Sigmoid colon (tissue), 7 donors: ENCODE measurements at places on chromosomes 12 and 14.
A peak's percentile ranks its signal among the peaks of the same experiment; 100 is the strongest.

- DNase-seq: no peak
- H3K27ac ChIP-seq: no peak overlapping the region
- no peaks in the 10 kb centered on the region for H3K36me3 ChIP-seq
- H3K27me3 ChIP-seq: no peaks in the 10 kb centered on the region
- no peak overlapping the region for H3K4me3 ChIP-seq
These were observed 33.6 kb upstream of the TMX1 start for GRCh38 chr14:51206462-51206861.

DNA sequence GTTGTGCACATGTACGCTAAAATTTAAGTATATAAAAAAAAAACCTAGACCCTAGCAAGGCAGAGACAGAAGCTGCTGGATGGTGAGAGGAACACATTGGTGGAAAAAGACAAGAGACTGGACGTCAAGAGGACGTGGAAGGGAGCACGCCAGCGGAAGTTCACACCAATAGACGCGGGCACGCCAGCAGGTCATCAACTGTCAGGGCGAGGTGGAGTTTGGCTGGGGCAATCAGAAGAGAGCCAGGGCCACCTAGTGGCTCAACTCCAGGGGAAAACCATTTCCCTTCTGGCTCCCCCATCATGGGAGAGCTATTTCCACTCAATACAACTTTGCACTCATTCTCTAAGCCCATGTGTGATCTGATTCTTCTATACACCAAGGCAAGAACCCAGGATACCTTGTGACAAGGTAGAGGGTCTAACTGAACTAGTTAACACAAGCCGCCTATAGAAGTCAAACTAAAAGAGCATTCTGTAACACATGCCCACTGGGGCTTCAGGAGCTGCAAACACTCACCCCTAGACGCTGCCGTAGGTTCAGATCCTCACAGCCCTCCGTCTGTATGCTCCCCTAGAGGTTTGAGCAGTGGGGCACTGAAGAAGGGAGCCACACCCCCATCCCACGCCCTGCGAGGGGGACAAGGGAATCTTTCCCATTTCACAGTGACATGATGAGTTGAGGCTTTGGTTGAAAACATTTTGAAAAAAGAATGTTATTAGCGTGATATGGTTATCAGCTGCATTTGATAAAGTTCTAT lies 702.7 kb downstream of the TMTC2 start:
- no peaks in the 10 kb centered on the region for H3K36me3 ChIP-seq
- no peak for DNase-seq
- no peaks in the 10 kb centered on the region for H3K27me3 ChIP-seq
- H3K4me3 ChIP-seq: no peak overlapping the region
- no peak overlapping the region for H3K27ac ChIP-seq

DNA sequence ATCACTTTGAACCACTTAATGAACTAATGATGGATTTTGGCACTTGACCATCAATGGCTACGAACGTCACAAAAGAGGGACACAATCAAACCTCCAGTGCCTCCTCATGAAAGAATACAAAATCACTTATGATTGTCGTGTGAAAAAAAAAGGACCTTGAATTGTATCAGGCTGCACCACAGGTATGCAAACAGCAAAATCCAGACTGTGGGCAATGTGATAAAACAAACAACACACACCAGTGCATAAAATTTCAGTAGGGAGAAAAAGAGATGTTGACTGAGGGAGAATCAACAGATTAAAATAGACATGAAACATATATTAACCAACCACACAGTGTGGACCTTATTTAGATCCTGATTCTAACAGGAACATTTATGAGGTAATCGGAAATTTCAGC lies 2.6 kb downstream of the TSPAN8 start:
- H3K27ac ChIP-seq: no peak overlapping the region
- no peak for DNase-seq
- no peaks in the 10 kb centered on the region for H3K36me3 ChIP-seq

- peaks cover 6% of the 10 kb centered on the region for H3K36me3 ChIP-seq
- no peak overlapping the region for H3K4me3 ChIP-seq
- no peak overlapping the region for H3K27ac ChIP-seq
- no peaks in the 10 kb centered on the region for H3K27me3 ChIP-seq
These were observed 46.9 kb downstream of the C14orf132 start for GRCh38 chr14:96086032-96086431.

DNA sequence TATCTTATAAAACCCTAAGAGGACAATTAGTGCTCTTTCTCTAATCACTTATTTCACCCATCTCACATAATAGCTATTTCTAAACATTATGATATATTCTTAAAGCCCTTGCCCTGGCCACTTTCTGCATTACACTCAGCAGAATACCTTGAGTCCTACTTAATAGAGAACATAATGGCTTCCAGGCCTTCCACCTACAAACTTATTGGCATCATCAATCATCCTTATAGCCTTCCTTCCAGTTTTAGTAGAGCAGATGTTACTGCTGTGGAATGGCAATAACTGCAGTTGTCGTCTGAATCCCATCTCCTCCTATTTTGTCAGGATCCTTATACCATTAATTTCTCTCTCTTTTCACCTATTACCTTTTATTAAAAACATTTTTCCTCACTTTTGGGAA lies 1127.4 kb downstream of the LRFN5 start:
- no peak overlapping the region for H3K4me3 ChIP-seq
- no peaks in the 10 kb centered on the region for H3K4me1 ChIP-seq
- H3K36me3 ChIP-seq: no peaks in the 10 kb centered on the region
- H3K27me3 ChIP-seq: no peaks in the 10 kb centered on the region

DNA sequence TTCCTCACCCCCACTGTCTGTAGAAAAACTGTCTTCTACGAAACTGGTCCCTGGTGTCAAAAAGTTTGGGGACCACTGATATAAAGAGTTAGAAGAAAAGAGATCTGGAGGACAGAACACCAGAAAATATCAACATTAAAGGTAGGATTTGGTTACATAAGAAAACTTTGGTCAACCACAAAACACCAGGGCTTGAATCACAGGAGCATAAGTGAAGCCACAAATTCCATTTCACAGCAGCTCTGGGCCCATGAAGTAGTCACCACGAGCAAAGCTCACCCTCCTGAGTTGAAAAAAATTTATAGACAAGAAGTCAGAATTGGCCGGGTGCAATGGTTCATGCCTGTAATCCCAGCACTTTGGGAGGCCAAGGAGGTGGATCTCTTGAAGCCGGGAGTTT lies 19.4 kb downstream of the RALGAPA1 start:
- no peaks in the 10 kb centered on the region for H3K4me1 ChIP-seq
- no peak overlapping the region for H3K4me3 ChIP-seq
- no peaks in the 10 kb centered on the region for H3K36me3 ChIP-seq
- no peak overlapping the region for H3K27ac ChIP-seq
- no peak for DNase-seq
- no peaks in the 10 kb centered on the region for H3K27me3 ChIP-seq

GRCh38 chr14:81557146-81557545 lies 23.5 kb upstream of the SEL1L start:
- no peaks in the 10 kb centered on the region for H3K36me3 ChIP-seq
- H3K27ac ChIP-seq: no peak overlapping the region
- H3K4me1 ChIP-seq: no peaks in the 10 kb centered on the region

GRCh38 chr12:100567945-100568344 lies 5.5 kb upstream of the GAS2L3 start:
- DNase-seq: no peak
- no peaks in the 10 kb centered on the region for H3K36me3 ChIP-seq
- H3K4me3 ChIP-seq: no peak overlapping the region
- no peaks in the 10 kb centered on the region for H3K4me1 ChIP-seq
- H3K27me3 ChIP-seq: no peaks in the 10 kb centered on the region

DNA sequence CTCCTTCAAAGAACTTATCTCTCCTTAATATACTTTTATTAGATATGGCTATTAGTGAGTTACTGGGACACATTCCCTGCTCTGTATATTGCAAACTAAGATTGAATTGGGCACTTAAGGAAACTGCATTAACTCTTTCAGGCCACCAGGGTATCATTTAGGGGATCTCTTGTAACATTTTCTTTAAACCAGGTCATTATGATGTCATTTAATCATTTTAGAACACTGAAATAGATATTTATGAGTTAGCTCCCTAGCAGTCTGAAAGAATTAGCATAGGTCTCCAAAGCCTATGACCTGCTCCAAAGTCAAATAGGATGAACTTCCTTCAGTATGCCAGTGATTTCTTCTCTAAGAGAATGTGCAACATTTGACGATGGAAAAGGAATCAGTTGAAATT lies 506.9 kb downstream of the FOXG1 start:
- no peaks in the 10 kb centered on the region for H3K4me1 ChIP-seq
- DNase-seq: no peak
- no peak overlapping the region for H3K4me3 ChIP-seq

DNA sequence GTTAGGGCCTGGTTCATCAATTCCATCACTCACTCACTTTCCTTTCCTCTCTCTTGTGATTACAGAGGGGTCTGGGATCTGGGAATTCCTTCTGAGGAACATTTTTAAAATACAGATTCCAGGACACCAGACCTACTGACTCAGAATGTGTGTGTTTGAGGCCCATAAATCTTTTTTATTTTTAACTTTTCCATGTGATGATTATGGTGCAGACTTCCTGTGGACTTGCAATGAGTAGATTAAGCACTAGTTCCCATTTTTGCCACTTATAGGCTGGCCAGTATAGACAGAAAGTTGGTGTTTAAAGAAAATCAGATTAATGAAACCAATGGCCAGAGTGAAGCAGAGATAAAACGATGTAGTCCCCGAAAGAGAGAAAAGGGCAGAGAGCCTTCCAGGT lies 28.1 kb downstream of the SLC41A2 start:
- H3K36me3 ChIP-seq: no peaks in the 10 kb centered on the region
- no peak overlapping the region for H3K27ac ChIP-seq
- no peak overlapping the region for H3K4me3 ChIP-seq

DNA sequence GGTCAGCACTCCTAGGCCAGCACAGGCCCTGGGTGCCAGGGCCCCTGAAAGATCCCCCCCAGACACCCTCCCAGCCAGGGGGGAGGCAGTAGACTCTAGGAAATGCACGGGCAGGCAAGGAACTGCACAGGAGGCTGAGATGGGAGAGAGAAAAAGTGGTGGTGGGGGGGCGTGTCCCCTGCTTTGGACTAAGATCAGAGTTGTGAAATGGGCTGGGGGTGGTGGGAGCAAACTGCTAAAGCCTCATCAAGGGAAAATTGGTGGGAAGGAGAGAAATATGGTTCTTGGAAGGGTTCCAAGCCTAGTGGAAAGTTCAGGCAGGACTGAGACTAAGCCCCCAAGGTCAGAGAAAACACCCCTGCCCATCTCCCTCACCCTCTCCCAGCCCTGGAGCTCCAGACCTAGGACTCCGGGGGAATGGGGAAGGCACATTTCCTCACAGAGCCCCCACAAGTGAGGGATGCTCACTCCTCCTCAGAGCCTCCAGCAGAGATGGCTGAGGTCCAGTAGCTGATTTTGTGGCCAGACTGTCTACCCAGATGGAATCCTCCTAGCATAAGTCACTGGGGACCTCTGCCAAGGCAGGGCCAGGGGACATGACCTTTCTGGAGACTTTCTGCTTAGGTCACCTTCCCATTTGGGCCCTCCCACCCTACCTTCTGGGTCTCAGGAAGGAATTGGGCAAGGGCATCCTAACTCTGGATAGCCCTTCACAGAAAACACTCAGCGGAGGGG lies 29.8 kb downstream of the FIGNL2 start:
- peaks cover 17% of the 10 kb centered on the region for H3K4me1 ChIP-seq
- no peak overlapping the region for H3K27ac ChIP-seq
- no peak overlapping the region for H3K4me3 ChIP-seq
- H3K27me3 ChIP-seq: peaks cover 49% of the 10 kb centered on the region

GRCh38 chr14:104309657-104310369 lies 171.4 kb downstream of the KIF26A start:
- no peak overlapping the region for H3K4me3 ChIP-seq
- no peaks in the 10 kb centered on the region for H3K36me3 ChIP-seq
- H3K27ac ChIP-seq: no peak overlapping the region
- peak; percentile 40 for DNase-seq

DNA sequence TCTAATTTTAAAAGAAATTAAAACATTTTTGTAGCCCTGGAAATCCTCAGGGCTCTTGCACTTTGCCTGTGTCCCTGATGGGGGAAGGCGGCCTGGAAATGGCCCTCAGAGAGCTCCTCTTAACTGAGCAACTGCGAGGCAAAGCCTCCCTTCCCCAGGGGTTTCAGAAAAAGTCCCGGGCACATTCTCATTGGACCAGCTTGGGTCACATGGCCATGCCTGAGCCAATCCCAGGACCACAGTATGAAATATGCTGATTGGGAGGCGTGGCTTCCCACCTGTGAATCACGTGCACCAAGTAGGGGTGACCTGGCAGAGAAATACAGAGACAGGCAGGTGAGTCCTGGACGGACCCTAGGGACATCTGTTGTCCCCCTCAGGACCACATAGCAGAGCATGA lies 90.4 kb upstream of the SFSWAP start:
- no peaks in the 10 kb centered on the region for H3K4me1 ChIP-seq
- no peak overlapping the region for H3K4me3 ChIP-seq
- H3K27me3 ChIP-seq: peaks cover 40% of the 10 kb centered on the region
- no peak overlapping the region for H3K27ac ChIP-seq
- H3K36me3 ChIP-seq: no peaks in the 10 kb centered on the region

DNA sequence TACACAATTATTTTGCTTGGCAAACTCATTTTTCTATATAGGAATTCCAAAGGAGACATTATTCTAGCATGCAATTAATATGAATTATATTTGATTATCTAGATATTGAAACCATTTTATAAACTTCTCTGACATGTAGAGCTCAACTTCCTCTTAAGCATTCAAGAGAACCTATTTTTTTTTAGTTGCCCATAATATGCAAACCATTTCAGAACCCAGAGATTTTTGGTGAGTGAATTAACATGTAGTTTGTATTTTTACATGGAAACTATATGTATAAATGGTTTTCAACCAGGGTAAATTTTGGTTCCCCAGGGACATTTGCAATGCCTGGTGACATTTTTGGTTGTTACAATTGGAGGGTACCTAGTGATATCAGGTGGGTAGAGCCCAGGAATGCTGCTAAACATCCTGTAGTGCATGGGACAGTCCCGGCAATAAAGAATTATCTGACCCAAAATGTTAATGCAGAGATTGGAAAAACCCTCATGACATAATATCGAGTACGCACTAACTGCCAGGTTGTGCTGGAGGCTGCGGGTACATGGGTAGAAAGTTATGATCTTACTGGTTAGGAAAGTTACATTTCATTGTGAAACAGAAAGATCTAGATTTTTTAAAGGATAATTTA lies 338.9 kb upstream of the GARIN2 start:
- H3K36me3 ChIP-seq: no peaks in the 10 kb centered on the region
- H3K27ac ChIP-seq: no peak overlapping the region
- DNase-seq: no peak
- no peak overlapping the region for H3K4me3 ChIP-seq
- H3K4me1 ChIP-seq: no peaks in the 10 kb centered on the region

DNA sequence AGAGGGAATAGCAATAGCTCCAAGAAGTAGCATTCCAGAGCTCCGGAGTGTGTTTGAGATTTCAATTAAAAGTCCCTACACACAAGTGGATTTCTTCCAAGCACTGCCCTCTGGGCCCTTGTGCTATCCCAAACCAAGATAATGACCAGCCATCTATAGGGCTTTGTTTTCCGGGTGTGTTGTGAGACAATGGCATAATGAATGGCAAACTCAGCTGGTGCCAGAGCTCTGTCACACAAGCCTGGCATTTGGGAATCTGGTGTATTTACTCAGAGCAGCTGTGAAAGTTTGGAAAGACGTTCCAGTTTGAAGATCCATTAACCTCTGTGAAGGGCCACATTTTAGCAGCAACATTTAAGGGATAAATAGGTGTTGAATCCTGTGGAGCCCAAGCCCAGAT lies 61.2 kb upstream of the TMTC2 start:
- no peaks in the 10 kb centered on the region for H3K27me3 ChIP-seq
- DNase-seq: no peak
- H3K27ac ChIP-seq: no peak overlapping the region
- no peaks in the 10 kb centered on the region for H3K36me3 ChIP-seq
